Left lobe of liver (tissue), 2 donors: ENCODE measurements at places on chromosomes 4 and X. TPM values are rescaled to one million over a fixed set of nuclear protein-coding genes. Genes with fewer than 3 reads are reported as not detected.

- no peak for DNase-seq
These were observed 12.3 kb upstream of the TSR2 start for GRCh38 chrX:54427837-54428424.

GRCh38 chrX:153902385-153902784 lies 2.1 kb upstream of the AVPR2 start:
- DNase-seq: no peak

DNA sequence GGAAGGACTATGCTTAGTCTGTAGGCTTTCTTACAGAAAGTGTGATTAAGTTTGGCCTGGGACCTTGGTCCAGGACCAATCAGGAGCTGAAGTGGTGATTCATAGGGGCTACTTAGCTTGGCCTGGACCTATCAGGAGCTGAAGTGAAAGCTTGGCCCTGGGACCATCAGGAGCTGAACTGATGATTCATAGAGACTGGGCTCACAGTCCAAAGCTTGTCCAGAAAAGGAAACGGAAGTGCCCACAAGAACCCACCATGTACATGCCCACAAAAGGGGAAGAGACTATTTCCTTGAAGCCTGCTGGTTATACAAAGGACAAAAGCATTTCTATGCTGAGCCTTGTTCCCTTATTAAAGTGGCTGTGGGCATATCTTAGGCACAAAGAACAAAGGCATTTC lies 12.6 kb downstream of the TENT5D start:
- no peak for DNase-seq

Gene IGFBP7
- 68.7 TPM for total RNA-seq

Gene WDR19
- 24.9 TPM for total RNA-seq
